ENCODE measurements at places on chromosomes 3 and 15. TPM values are rescaled to one million over a fixed set of nuclear protein-coding genes. Genes with fewer than 3 reads are reported as not detected.

NR2E3 gene
- total RNA-seq, result not detected

SMCO1 gene
- not detected for total RNA-seq

CPNE9 gene
- 0.93 TPM for total RNA-seq

LMOD3 gene
- not detected for total RNA-seq

DNA sequence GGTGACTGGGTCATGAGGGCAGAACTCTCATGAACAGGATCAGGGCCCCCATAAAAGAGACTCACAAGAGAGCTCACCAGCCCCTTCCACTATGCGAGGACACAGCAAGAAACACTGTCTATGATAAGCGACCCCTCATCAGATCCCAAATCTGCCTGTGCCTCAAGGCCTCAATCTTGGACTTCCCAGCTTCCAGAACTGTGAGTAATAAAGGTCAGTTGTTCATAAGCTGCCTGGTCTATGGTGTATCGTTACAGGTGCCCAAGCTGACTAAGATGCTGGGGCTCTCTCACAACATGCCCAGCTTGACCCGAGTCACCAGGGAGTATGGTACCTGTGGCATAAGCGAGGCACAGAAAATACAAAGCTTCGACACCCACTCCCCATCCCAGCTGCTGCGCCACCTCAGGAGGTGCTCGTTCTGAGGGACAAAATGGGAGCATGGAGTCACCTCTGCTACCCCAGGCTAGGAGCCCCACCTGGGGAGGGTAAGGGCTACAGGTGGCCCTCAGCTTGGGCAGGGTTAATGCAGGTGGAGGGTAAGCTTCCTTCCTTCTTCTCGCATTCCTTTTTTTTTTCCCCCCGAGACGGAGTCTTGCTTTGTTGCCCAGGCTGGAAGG is 234.1 kb downstream of the ADAMTS17 start:
- no peak overlapping the region for H3K27ac ChIP-seq
- DNase-seq, result no peak
- H3K27me3 ChIP-seq, result peaks cover 2% of the 10 kb centered on the region

- peak overlapping the region; percentile 28 for H3K27ac ChIP-seq
- no peaks in the 10 kb centered on the region for H3K4me1 ChIP-seq
- no peak overlapping the region for H3K4me3 ChIP-seq
- DNase-seq, result no peak
These were observed 47.8 kb downstream of the PCSK6 start for GRCh38 chr15:101441696-101442095.

- peaks cover 8% of the 10 kb centered on the region for H3K4me1 ChIP-seq
- no peak for DNase-seq
- H3K27me3 ChIP-seq, result no peaks in the 10 kb centered on the region
- no peak overlapping the region for H3K27ac ChIP-seq
These were observed 208.4 kb upstream of the CGNL1 start for GRCh38 chr15:57167821-57168395.

DNA sequence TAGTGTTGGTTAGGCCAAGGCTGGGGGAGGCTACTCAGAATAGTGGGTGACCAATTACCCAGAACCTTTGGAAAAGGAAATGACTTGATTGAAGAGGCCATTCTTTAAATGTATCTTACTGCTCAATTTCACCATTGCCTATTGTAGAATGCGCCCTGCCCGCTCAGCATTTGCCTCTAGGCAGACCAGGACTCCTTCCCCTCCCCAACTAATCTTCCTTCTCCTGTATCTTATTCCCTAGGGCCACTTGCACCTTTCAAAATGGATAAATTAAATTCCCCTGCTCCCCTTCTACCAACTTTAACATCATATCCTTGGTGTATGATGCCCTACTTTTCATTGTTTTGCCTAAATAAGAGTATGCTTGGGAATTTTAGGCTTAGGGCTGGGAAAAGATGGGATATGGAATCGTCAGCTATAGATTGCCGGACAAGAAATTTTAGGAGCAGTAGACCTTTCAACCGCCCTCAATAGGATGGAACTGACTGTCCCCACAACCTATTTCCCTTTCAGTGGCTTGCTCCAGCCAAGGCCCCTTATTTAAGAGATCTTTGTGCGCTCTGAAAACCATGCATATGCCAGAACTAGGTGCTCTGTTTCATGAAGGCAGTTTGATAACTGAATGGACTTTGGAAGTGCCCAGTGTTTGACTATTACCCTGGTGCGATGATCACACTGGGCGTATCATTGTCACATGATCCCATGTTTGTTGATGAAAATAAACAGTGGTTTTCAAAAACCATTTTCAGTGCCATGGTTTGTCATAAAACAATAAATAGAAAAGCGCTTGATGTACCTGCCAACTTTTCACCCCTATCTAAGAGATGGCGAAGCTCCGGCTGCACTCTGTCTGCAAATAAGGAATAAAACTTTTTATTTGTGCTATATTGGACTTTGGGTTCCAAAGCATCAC is 74.3 kb upstream of the TSEN2 start:
- H3K36me3 ChIP-seq, result no peaks in the 10 kb centered on the region
- no peak for DNase-seq
- H3K4me3 ChIP-seq, result no peak overlapping the region

Data from activated T-helper 1 cell treated with anti-CD3 and anti-CD28 coated beads, Interleukin-12 subunit alpha, Interleukin-12 subunit beta, Interleukin-2, Interleukin-4 antibody, amounts not matched to agents 30 ng/mL and 10 ng/mL and 1 ng/mL, durations not matched to agents 14 hours and 24 hours and 36 hours (primary cell).